ENCODE measurements at places on chromosomes 7 and 10. TPM values are rescaled to one million over a fixed set of nuclear protein-coding genes. Genes with fewer than 3 reads are reported as not detected.
A peak's percentile ranks its signal among the peaks of the same experiment; 100 is the strongest.

The ATOH7 gene
- total RNA-seq, result 0.07 TPM

The RARRES2 gene
- total RNA-seq, result 1.7 TPM

The NEURL1 gene
- total RNA-seq, result 19.9 TPM

The SYT15B gene
- total RNA-seq, result 0.05 TPM

The PIP gene
- not detected for total RNA-seq

DNA sequence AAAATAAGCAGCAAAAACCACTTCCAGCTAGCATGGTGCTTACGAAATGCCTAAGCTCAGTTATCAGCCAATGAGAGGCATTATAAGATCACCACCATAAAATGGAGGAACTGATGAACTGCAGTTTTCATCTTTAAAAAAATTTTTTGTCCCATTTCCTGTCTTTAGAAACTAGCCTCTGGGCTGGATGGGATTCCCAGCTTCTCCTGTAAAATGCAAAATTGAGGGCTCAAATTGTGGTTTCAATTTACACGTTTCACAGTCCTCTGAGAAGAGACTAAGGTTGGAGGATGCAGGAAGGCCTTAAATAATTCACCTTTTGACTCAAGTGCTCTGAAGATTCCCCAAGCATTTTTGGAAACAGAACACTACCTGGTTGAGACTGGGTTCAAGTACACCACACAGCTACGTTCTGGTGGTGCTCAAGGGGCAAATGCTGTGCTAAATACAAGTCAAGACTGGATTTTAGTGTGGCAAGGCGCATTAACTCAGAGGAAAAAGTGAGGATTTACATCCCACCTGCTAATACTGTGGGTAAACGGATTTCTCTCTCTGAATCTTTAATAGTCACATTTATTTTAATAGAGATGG lies 951 bp downstream of the ZNF25 start:
- peak; percentile 4 for DNase-seq

DNA sequence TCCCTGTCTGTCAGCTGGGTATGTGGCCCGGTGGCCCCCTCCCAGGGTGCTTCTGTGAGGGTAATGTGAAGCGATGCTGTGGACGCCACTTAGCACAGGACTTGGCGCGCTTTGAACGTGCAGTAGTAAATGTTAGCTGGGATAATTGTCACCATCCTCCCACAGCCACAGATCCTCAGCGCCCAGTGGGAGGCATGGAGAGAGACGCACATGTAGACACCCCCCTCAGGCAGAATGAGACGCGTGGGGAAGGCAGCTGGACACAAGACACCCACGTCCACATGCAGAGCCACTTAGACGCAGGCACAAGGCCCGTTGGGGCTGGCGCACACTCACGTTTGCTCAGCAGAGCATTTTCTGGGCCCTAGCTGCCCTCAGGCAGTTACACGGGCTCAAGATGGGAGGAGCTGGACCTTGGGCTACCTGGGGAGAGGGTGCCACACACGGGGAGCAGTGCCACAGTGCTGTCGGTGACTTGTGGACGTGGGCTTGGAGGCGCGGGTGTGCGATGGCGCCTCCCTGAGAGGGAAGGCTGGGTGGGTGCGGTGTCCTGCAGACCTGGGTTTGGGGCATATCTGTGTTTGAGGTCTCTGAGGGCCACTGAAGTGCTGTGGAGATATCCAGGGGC lies 26.4 kb downstream of the ADCYAP1R1 start:
- DNase-seq, result no peak

DNA sequence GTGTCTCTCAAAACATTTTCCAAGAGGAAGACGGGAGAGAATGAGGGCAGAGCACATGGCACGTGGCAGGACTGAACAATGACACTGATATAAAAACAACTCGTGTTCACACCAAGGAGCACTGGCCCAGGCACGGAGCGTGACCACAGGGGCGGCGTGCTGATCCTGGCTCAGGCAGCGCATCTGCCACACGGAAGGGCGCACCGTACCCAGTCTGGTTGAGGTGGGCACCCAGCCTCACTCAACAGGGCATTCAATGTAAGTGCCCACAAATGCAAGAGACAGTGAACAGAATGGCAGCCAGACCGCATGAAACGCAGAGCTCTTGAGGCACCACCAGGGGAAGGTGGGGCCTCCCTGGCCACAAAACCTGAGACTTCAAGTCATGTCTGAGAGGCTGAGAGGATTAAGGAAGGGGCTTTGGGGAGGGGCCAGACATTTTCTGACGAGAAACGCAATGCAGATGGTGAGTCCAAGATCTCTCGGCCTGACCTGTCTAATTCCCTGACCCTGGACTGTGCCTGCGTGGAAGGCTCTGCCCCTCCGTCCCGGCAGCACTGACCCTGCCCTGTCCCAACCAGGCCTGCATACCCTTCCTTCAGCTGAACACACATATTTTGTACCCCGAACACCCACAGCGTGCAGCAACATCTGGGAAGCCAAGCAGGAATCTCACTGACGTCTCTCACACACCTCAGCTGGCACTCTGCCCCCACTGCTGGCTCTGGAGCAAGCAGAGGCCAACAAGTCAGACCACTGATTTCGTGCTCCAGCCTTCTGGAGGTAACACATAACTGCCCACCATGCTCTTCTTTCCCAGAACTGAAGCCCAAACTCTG lies 35.5 kb downstream of the VOPP1 start:
- no peak for DNase-seq

DNA sequence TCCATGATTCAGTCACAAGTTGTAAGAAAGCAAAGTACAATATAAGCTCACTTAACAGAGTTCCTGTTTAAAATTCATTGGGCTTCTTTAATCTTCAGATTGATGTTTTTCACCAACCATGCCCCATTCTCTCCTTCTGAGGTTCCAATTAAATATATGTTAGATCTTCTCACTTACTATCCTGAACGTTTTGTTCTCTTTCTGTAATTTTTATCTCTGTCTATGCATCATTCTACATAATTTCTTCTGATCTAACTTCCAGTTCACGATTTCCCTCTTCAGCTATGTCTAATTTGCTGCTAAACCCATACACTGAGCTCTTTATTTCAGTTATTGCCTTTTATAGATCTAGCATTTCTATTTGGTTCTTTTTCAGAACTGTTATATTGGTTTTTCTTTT lies 28.0 kb upstream of the SPOCK2 start:
- no peak for DNase-seq

- DNase-seq, result peak; percentile 0
Observed at GRCh38 chr10:26044141-26044749, 110.2 kb downstream of the MYO3A start.

- no peak for DNase-seq
Observed at GRCh38 chr10:133611079-133611478, 15.5 kb downstream of the FRG2B start.

DNA sequence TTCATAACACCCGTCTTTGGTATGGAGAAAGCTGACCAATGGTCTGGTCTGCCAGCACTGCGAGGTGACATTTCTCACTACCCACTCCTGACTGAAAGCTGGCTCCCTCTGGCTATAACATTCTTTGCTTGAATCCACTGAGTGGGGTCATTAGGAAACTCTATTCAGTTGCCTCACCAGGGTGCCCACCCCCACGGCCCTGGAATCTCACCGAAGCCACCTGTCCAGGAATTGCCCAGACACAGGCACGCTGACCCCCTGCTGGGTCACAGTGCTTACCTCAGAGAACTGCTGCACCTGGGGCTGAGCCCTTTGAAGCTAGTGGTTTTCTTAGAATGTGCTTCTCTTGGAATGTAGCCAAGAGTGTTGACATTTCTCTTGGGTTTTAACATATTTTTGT lies 28.6 kb downstream of the HECW1 start:
- DNase-seq, result peak; percentile 22

DNA sequence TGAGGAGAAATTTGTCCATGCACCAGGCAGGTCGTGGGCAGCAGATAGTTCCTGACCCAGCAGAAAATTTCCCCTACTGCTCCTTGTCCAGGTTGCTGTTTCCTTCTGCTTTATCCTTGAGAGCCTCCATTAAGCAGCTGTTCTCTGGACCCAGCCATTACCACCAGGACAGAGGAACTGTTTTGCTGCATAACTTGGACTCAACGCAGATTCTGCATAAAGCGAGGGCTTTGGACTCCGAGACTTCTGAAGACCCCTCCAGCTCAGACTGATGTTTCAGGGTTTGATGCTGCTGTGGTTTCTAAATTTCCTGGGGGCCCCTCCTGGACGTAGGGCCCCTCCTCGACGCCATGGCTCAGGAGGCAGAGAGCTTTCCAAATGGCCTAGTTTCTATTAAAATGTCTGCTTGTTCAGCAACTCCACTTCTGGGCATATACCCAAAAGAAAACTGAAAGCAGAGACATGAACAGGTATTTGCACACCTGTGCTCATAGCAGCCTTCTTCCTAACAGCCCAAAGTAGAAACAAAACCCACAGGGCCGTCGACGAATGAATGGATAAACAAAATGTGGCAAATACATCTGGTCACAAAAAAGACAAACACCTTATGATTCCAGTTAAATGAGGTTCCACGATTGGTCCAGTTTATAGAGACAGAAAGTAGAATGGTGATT lies 28.3 kb upstream of the LMTK2 start:
- DNase-seq, result no peak

DNA sequence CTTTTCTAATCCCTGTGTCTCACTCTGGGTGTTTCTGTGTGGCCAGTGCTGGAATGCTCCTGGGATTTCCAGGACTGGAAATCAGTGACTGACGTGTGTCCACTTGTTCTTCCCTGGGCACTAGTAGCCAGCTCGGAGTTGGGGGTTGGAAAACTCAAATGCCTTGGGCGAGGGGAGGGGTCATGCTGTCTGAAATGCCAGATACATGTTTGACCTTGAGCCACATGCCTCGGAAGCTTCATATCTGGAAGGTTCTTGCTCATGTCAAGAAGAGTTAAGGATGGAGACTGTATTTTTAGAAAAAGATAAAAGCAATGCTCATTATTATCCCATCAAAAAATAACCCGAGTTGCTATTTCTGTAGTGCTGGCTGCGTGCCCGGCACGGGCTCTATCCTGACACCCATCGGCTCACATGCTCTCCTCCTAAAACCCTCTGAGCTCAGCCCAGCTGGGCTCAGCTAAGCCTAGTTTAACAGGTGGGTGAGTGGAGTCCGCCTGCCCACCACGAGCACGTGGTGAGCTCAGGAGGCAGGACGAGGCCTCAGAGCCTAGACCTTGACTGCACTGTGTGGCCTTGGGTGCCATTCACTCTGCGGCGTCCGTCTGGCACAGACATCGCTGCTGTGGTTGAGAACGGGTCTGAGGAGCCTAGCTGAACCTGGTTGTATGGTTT lies 6.4 kb downstream of the DPYSL4 start:
- no peak for DNase-seq

- DNase-seq, result peak; percentile 94
Observed at GRCh38 chr10:76558586-76558985, 1079.0 kb downstream of the KCNMA1 start.
